ENCODE measurements at places on chromosomes 12 and 14.

DNA sequence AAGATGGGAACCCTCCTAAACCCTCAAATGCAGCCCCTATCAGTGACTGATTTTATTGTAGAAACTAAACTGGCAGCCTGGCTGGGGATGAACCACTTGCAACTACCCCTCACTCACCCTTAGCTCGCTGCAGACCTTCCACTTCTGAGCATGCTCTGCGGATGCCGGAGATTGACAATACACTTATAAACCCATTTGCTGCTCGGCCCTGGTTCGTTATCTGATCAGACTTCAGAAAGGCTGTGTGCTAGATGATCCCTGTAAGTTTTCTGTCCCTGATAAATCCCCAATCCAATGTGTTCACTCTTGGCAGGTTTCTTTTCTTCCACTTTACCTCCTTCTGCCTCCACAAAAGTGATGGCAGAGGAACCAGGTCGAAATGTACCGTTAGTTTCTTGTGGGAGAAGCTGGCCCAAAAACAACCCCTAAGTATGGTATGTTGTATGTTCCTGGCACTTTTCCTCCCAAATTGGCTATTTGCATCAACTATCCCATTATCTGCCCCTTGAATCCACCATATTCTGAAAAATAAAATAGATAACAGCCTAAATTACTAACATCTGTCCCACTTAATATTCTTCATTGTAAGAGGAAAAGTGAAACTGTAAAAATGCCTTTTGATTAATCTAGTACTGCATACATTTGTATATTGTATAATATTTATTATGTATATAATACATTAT, 18.8 kb downstream of the RPH3A start:
- DNase-seq = no peak

DNA sequence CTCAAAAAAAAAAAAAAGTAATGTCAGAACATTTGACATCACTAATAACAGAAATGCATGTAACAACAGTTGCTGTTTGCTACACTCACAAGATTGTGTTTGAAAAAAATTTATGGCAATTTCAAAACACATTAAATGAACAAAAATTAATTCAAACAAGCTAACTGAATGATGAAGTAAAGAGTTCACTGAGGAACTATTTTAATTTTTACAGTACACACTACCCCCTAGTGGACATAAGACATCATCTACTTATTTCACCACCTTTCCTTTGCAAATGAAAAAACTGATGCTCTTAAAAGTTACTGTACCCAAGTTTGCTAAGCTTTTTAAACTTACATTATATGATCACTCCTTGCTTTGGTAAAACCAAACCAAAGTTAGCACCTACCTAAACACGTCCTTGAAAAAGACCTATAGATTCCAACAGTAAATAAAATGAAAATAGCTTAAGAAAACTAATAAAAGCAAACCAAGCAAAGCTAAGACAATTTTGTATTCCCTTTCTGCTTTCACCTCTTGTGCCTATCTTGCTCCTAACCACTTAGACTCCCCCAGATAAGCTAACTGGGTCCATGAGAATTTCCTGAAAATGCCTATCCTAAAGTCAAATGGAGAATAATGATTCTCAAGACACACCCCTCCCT, 22.2 kb downstream of the UBE2N start:
- DNase-seq = peak; percentile 47

- DNase-seq = no peak
These were observed 16.6 kb upstream of the JDP2 start for GRCh38 chr14:75411214-75411540.

DNA sequence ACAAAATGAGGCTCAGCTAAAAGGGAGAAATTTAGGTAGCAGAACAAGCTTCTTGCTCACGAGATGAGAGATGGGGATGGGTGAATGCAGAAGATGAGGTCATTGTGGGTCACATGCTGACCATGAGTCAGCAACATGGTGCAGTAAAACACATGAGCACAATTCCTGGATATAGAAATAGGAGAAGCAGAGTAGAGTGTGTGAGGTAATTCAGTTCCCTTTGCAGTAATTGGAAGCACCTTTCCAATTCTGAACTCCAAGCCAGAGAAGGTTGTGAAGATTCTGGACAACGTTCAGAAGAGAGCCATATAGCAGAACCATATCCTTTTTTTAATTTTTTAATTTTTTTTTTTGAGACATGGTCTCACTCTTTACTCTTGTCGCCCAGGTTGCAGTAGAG, 62.0 kb upstream of the LMNTD1 start:
- peak; percentile 24 for DNase-seq

DNA sequence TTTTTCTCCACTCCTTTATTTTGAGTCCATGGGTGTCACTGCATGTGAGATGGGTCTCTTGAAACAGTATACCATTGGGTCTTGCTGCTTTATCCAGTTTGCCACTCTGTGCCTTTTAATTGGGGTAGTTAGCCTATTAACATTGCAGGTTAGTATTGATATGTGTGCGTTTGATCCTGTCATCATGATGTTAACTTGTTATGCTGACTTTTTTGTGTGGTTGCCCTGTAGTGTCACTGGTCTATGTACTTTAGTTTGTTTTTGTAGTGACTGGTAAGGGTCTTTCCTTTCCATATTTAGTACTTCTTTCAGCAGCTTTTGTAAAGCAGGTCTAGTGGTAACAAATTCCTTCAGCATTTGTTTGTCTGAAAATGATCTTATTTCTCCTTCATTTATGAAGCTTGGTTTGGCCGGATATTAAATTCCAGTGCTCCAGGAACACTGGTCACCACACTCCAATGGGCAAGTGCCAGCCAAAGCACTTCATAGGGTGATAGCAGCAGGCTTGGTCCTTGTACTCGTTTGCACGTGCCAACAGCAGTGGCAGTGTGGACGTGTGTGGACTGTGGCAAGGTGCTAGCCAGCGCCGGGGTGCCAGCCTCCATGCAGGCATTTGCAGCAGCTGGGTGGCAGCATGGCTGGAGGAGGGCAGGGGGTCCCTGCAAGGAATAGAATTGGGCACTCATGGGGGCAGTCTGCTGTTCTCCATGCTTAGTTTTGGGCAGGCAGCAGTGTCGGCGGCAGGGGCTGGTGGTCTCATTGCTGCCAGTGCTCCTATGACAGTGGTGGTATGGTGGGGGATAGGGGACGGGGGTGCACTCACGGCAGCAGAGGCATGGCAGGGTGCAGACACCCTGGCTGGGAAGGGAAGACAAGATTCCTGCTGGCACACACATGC, 53.5 kb downstream of the FRS2 start:
- no peak for DNase-seq

- DNase-seq = no peak
These were observed 27.2 kb upstream of the GPR132 start for GRCh38 chr14:105092171-105093037.

- DNase-seq = no peak
These were observed 236.2 kb upstream of the KRR1 start for GRCh38 chr12:75747572-75748021.

GRCh38 chr14:84806622-84807021, 723.3 kb upstream of the FLRT2 start:
- no peak for DNase-seq

GRCh38 chr12:104064842-104065427, 604 bp downstream of the HCFC2 start:
- no peak for DNase-seq

DNA sequence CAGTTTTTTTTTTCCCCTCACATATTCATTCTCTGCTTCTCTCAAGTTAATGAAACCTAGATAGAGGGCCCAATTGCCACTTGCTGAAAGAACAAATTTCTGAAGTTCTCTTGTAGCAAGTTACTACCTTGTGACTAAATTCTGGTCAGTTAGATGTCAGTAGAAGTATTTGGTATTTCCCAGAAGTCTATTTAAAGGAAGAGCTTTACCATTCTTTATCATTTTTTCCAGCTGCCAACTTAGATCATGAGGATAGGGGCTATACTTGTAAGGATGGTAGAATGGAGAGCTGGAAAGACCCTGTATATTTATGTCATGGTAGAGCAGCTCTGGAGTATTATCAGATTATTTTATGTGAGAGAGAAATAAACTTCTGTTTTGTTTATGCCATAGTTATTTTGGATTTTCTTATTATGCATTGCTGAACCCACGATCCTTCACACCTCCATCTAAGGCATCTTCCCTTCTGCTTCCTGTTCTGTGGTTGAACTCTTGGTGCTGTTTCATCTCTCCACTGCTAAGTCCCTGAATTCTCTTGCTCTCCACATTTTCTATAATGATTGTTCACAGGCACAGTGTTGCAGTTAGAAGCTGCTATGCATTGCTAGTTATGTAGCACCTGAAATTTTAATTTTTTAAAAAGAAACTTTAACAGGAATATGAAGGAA, 25.9 kb downstream of the FUT8 start:
- no peak for DNase-seq

- no peak for DNase-seq
These were observed 93.0 kb downstream of the GTF2A1 start for GRCh38 chr14:81127785-81128184.

- peak; percentile 71 for DNase-seq
These were observed 50.7 kb downstream of the TPCN1 start for GRCh38 chr12:113271853-113272561.

GRCh38 chr12:8911606-8912268, 2.6 kb upstream of the PHC1 start:
- no peak for DNase-seq

GRCh38 chr14:69288011-69288771, 28.2 kb downstream of the GALNT16 start:
- DNase-seq = no peak

- DNase-seq = peak; percentile 63
These were observed 56.5 kb downstream of the GTF2A1 start for GRCh38 chr14:81164167-81164774.

DNA sequence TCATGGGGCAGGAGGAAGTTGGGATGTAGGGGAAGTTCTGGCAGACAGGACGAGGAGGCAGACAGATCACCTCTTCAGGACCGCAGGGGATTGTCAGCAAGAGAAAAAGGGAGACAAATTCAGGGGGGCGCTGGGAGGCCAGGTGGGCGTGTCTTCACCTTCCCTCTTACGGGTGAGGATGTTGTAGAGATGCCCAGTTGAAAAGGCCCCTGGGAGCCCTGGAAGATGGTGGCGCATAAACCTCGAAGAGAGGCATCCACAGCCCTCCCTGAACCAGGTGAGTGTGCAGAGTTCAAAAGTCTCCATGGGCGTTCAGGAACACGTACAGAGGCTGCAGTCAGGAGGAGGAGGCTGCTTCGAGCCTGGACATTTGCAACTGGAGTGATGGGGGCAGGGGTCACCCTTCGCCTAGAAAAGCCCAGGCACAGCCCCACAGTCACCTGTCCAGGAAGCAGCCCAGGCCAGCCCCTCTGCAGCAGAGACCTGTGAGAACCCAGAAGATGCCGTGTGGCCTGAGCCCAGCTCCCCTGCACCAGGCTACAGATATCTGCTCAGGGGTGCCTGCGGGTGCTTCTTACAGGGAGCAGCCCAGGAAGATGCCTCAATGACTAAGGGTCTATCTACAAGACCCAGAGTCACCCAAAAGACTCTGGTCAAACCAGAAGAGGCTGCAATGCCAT, 74.4 kb downstream of the PRIMA1 start:
- DNase-seq = no peak

DNA sequence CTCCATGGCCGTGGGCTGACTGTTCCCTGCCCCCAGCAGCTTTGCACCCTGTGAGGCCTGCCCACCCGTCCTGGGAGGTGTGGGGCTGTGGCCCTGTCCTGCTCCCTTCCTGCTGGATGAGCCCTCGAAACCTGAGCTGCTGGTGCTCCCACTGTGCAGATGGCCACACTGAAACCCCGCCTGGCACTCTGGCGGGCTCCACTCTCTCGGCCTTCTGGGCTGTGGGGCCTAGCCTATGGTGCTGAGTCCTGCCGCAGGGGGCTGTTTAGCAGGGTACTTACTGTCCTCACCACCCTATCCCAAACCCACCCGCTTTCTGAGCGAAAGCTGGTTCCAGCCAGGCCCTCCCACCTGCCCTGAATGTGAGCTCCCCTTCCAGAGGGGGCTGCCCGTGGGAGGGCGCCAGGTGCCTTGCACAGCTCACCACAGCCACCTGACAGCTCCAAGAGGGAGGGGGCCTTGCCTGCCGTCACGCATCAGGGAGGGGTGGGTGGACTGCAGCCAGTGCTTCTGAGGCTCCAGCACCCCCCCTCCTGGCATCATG, 7.3 kb downstream of the SLC25A47 start:
- no peak for DNase-seq

DNA sequence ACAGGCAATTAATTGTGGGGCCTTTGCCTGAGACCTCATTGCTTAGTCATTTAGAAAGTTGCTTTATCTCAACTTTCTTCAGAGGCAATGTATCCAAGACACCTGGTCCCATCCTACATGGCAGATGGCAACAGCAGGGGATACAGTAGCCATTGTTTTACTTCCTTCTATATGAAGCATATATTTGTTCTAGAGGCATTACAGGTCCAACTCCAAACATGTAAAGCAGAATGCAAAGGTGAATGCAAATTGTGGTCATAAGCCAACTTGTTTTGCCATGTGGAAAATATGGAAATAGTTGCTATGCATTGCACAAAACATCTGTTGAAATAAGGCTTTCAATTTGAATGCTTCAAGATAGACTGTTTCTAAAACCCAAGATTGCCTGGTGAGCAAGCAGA, 109.8 kb upstream of the BCAT1 start:
- no peak for DNase-seq

DNA sequence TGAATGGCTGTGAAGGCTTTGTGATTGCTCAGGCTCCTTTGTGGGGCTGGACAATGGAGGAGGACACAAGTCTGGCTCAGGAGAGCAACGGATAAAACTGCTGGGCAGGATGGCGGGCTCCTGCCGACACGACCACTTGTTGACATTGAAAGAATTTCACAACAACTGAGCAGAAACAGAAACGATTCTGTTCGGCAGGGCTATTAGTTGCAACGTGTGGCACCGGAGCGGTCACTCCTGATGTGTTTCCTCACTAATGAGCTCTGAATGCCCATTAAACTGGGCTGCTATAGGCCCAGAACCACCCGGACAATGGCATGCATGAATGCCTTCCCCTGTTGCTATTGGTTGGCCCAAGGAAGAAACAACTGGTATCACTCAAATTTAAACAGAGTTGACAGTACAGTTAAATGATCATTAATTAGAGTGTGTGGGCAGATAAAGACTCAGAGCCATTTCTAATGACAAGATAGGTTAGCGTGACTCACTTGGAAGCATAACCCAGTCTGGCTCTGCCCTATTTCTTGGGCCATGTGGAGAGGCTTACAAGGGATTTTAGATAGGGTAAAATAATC, 142.9 kb downstream of the ASCL1 start:
- DNase-seq = no peak
